ENCODE measurements at places on chromosomes 13 and 19.

- DNase-seq, result no peak
Measured at GRCh38 chr13:40438999-40439797, 227.2 kb downstream of the FOXO1 start.

GRCh38 chr19:56884441-56884840, 43.9 kb upstream of the PEG3 start:
- DNase-seq, result no peak

- no peak for DNase-seq
Measured at GRCh38 chr13:36294096-36294495, 3.5 kb downstream of the CCDC169 start.

GRCh38 chr19:43691755-43692154, 21.8 kb upstream of the PLAUR start:
- DNase-seq, result no peak

DNA sequence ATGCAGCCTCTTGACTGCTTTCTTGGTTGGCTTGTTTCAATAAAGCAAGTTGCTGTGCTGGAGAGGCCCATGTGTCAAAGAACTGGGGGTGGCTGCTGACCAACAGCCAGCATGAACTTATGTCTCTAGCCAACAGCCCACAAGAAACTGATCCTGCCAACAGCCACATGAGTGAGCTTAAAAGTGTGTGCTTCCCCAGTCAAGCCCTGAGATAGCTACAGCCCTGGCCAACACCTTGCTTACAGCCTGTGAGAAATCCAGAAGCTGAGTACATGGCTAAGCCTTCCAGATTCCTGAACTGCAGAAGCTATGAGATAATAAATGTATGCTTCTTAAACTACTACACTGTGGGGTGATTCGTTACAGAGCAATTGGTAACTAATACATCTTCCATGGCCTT, 38.9 kb upstream of the IPO5 start:
- no peak for DNase-seq

DNA sequence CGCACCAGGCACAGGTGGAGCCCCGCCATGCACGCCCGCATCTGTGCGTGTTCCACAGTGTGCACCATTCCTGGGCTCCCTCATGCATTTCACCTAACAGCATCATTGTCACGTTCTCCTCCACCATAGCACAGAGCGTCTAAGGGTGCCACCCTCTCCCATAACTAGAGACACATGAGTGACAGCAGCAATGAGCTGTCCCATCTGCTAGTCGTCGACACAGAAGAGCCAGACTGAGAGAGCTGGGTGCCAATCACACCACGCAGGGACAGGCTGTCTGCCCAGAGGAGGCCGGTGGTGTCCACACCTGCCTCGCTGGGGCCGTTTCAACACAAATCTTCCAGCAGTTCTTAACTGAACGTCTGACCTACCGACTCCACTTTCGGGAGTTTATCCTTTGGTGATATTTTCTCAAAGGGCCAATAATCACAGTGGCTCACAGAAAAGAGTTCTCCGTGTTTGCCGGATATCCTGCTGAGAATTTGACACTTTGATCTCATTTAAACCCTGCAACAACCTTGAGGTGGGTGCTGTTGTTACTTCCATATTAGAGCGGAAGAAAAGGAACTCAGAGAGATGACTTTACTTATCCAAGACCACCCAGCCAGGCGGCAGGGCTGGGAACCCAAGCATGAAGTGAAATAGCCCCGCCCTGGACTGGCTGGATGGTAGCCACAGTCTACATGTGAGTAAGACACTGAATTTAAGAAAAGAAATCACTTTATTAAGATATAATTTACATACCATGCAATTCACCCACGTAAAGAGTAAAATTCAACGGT, 16.2 kb downstream of the CLEC11A start:
- DNase-seq, result no peak

GRCh38 chr13:26677156-26677555, 83.4 kb downstream of the GPR12 start:
- DNase-seq, result no peak

DNA sequence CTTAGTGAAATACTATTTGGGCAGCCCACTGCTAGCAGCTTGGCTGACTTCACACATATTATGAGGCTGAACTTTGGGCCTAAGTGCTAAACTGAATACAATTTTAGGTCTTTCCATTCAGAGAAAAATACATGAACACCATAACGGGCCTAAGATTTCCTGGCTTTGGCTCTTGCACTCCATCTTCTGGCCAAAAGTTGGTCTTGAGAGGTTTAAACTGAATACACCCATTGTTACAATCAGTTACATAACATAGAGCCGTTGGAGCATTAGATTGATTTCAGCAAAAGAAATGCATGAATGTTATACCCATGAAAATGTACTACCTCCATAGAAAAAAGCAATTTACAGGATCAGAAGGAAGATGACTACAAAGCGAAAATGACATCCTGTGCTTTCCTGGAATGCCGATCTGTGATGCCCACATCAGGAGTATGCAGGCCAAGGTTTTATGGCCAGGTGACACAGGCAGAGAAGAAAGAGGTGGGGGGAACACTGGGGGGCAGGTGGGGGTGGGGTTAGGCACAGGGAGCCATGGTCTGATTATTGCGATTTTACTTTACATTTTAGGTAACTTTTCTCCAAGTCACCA, 11.1 kb upstream of the SHISA2 start:
- no peak for DNase-seq
